ENCODE measurements at places on chromosomes 12 and 14. TPM values are rescaled to one million over a fixed set of nuclear protein-coding genes. Genes with fewer than 3 reads are reported as not detected.

FOXM1 gene
- 110 TPM for total RNA-seq

LRP1-AS gene
- total RNA-seq: not detected

DHRS1 gene
- total RNA-seq: 20.7 TPM

RFX4 gene
- total RNA-seq: not detected
